NCI-H2107 (cell line): ENCODE measurements at places on chromosomes 7 and 10.
A peak's percentile ranks its signal among the peaks of the same experiment; 100 is the strongest.

DNA sequence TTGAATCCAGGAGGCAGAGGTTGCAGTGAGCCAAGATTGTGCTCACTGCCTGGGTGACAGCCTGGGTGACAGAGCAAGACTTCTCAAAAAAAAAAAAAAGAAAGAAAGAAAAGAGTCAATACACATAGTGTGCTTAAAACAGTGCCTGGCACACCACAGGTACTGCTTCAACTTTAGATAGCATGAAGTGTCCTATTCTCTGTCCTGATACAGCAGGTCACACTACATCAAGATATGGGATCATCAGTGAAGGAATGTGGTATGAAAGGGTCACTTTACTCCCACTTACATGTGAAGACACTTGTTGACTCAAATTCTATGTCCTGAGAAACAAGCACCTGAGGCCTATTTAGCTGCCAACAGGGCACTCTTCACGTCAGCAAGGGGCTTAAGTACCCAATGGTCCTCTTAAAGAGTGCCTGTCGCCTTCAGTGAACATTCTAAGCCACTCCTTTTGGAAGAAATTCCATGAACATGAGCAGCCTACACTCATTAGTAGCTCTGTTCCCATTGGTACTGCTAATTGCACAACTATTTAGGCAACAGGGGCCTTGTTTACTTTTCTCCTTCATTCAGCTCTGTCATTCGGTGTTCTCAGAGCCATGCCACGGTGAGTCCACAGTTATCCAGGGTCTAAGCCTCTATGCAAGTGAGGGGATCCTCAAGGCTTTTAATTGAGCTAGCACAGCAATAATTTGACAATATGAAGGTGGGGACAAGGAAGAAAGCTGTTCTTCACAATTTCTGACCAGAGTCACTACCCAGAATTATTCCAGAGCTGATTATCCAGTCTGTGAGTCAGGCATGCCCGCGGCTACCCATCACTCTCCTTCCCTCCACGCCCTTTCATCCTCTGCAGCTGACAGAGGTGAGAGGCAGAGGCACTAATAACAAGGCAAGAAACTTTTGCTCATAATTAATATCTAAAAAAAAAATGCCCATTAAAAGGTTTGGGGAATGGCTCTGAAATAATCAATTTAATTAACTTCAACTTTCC, 56.6 kb upstream of the PTN start:
- no peak for DNase-seq

DNA sequence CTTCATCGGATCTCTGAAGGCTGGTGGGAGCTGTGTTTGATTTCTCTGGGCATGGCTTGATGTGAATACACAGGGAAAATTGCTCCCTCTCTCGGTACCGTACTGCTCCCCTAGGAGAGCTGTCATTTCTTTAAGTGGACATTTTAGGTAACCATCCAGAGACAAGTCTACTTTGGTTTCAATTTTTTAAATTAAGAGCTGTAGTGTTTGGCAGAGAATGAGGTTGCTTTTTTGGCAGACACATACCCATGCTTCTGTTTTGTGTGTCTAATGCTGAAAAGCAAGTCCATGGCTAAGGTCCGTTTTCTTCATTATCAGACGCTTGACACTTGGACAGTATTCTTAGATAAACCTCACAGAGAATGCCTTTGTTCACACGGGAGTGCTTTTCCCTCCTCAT, 61.3 kb upstream of the TRIL start:
- DNase-seq = no peak

- DNase-seq = no peak
Measured at GRCh38 chr7:105132335-105132734, 118.3 kb downstream of the KMT2E start.

- DNase-seq = no peak
Measured at GRCh38 chr10:80413271-80413996, 5.1 kb downstream of the PRXL2A start.

GRCh38 chr10:118436742-118437141, 94.6 kb upstream of the FAM204A start:
- no peak for DNase-seq

- DNase-seq = no peak
Measured at GRCh38 chr10:116722736-116723427, 19.5 kb downstream of the HSPA12A start.

DNA sequence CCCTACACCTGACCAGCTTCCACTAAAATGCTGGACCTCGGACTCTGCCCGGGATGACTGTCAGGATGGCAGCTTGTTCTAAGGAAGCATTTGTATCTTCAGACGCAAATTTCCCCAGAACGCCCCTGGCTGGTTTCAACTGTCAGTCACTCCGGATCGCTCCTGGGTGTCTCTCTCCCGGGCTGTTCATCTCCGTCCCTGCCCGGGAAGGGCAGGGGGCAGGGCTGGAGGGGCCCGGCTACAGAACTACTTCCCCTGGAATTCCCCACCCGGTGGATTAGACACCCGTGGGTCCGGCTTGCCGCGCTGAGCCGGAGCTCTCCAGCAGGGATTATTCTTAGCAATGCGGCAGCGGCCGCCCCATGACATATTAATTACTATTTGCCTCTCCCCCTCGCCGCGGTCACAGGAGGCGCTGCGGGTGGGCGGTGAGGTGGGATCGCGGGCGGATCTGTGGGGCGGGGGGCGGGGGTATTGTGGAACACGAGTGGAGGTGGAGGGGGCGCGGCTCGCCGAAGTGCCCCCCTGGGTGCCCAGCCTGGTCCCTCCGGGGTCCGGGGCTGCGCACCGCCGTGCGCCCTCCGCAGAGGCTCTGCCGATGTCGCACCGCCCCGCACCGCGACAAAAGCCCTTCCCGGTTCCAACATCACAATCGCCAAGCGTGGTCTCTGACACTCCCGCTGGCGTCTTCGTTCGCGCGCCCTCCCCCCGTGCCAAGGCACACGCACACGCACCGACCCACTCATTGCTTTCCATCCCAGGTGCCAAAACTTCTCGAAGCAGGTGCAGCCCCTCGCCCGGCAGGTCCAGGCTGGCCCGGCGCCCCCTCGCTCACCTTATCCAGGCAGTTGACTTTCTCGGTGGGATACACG, 276.1 kb upstream of the NEBL start:
- no peak for DNase-seq

DNA sequence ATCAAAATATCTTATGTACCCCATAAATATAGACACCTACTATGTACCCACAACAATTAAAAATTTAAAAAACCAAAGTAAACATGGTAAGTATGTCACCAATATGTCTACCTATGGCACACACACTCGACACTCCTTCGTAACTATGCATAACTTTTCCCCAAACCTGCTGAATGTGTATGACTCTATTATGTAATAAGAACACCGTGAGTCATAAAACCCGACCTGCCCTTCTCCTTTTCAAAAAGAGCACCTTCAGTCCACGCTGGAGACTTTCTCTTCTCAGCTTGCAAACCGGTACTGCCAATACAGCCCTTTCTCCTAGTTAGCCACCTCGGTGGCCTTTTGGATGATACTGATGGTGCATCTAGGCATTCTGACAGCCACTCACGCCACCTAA, 186.3 kb downstream of the PRPF18 start:
- DNase-seq = no peak

GRCh38 chr10:119197921-119198320, 9.4 kb upstream of the GRK5 start:
- no peak for DNase-seq

- peak; percentile 29 for DNase-seq
Measured at GRCh38 chr7:92639213-92639896, 49.2 kb upstream of the FAM133B start.

GRCh38 chr10:88097092-88097516, 233.7 kb downstream of the PTEN start:
- no peak for DNase-seq

DNA sequence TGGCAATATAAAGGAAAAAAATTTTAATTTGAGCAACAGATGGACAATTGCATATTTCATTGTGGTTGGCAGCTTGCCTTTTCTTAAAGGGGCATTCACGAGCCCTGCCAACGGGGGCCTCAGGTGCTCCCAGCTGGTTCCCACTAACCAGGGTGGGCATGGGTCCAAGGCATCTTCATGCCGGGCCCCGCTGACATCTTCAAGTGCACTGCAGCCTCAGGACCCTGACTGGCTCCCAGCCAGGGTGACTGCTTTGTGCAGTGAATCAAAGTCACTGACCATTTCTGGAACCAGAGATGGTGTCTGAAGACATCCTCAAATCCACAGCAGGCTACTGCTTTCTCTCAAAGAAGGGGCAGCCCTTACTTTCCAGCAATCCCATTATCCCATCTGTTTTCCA, 275.2 kb upstream of the MGMT start:
- no peak for DNase-seq

DNA sequence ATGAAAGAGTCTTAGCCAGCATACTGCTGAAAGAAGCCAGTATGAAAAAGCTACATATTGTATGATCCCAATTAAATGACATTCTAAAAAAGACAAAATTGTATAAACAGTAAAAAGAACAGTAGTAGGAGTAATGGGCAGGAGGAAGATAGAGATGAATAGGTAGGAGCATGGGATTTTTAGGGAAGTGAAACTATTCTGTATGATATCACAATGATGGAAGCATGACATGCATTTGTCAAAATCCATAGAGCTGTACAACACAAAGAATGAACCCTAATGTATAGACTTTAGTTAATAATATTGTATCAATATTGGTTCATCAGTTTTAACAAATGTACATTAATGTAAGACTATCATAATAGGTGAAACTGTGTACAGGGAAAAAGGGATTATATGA, 147.9 kb downstream of the IMMP2L start:
- DNase-seq = no peak

DNA sequence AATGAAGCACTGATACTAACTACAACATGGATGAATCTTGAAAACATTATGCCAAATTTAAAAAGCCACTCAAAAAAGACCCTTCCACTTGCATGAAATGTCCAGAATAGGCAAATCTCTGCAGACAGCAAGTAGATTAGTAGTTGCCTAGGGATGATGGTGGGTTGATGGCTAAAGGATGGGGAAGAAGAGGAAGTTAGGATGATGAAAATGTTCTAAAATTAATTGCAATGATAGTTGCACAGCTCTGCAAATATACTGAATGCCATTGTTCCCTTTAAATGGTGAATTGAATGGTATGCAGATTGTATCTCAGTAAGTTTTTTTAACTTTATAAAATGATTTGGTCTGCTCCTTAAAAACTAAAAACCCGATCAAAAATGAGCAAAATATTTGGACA, 7.3 kb upstream of the LIPA start:
- DNase-seq = no peak

DNA sequence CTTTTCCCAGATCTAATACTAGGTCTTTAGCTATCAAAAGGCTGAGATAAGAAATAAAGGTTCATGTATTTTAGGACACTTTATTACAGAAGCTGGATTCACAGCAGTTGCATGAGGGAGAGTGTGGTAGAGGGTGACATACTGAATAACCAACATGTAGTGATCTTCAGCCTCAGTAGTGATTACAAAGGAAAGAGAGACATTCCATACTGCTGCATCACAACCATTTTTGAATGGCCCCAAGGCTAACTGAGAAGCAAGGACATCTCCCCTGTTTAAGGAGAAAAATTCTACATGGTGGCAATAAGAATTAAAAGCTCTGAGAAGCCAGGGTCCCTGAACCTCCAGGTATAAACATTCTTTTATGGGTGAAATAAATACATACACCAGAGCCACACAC, 35.3 kb downstream of the COG5 start:
- no peak for DNase-seq

DNA sequence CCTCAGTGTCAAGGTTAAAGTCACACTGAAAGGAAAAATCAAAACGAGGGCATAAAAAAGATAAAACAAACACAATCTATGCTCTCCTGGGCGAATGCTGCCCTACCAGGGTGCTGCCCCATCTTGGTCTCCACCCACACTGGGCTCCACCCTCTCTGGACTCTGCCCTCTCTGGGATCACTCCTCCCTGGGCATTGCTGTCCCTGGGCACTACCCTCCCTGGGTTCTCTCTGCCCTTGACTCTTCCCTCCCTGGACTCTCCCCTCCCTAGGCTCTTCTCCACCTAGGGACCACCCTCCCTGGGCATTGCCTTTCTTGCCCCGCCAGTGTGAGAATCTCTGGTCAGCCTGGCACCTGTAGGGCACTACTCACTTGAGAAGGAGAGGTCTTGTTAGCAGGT, 8.6 kb downstream of the GDF2 start:
- DNase-seq = no peak

DNA sequence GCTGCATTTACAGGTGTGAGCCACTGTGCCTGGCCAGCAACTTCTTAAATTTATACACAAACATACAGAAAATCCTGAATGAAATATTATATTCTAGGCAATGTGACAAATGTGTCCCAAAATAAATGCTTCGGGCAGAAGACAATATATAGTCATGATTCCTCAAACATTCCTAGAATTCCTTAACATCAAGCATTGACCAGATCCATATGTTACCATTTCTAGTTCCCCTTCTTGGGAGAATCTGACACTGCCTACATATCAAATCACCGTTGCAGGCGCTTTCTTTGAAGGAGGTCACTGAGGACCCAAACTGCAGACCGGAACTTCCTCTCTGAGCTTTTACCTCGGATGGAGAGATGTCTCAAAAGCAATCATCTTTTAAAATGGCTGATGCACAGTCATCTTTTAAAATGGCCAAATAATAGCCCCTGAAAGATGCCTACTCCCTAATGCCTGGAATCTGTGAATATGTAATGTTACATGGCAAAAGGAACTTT, 323.5 kb downstream of the PHF14 start:
- DNase-seq = no peak

- no peak for DNase-seq
Measured at GRCh38 chr7:82599895-82600294, 156.3 kb upstream of the CACNA2D1 start.

GRCh38 chr7:117034851-117035464, 81.7 kb downstream of the ST7 start:
- DNase-seq = peak; percentile 29

DNA sequence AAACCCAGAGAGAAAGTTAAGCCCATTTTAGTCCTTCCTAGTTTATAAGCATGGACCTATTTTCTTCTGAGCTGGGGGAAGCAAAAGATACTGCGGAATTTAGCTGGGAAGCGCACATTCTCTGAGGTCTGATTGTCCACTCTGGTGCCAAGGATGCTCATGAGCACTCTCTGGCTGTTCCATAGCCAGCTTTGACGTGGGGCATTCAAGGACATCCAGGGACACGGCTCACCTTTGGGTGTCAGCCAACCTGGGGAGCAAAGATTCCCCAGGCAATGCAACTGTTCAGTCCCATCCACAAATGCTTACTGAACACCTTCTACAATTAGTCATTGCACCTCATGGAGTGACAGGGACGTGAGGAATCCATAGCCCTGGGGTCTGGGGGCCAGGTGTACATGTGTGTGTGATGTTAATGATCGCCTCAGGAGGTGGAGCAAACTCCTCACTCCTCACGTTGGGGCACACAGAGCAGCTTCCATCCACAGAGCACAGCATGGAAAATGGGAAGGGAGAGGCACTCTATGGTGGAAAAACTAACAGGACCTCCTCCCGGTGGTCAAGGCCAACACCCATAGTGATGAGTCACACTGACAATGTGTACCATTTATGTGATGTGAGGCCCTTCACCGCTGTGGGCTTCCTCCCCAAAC, 67.5 kb upstream of the IGFBP3 start:
- DNase-seq = no peak

DNA sequence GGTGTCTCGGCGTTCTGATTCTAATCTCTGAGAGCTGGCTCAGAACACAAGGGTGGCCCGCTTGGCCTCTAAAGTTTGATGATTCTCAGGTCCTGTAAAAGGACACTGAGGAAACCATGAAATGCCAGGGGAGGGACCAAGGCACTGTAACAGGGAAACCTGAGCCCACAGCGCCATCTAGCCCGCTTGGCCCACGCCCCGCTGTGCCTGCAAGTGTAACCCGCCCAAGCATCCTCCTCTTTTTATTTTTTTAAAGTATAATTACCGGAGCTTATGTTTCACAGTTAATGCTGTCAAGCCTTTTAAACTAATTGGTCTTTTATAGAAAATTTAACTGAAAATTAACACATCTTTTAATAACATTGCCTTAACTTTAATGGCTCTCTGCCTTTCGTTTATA, 734.7 kb downstream of the KCNMA1 start:
- DNase-seq = no peak
